Stimulated activated CD8-positive, alpha-beta memory T cell treated with anti-CD3 and anti-CD28 coated beads, Interleukin-4, amount 100 ng/mL, for 48 hours (primary cell): ENCODE measurements at places on chromosomes 6 and 20.

DNA sequence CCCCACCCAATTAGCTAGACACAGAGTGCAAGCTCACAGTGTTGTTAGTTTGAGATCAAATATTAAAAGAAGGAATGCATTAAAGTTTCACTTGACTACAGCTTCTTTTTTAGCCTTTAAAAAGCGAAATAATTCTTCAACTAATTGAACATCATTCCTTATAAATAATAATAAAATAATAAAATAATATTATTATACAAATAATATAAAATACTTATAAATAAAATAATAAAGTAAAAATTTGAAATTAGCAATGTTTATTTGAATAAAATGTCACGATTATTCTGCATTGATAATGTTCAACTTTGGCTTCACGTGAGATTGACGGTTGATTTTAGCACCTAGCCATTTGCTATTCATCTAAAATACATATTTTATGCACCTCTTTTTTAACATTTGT, 819.3 kb downstream of the FRK start:
- no peak for DNase-seq

GRCh38 chr20:62606551-62607201, 35.6 kb upstream of the SLCO4A1 start:
- no peak for DNase-seq

- peak; percentile 63 for DNase-seq
Measured at GRCh38 chr20:10427060-10427692, 6.8 kb downstream of the MKKS start.

GRCh38 chr6:110826236-110827129, 11.2 kb upstream of the CDK19 start:
- DNase-seq, result no peak
